Stimulated activated CD8-positive, alpha-beta memory T cell treated with anti-CD3 and anti-CD28 coated beads, Interleukin-4, amount 100 ng/mL, for 24 hours (primary cell): ENCODE measurements at places on chromosomes 16 and 17.

- DNase-seq, result no peak
These were observed 10.0 kb upstream of the ABCA3 start for GRCh38 chr16:2350500-2350899.

DNA sequence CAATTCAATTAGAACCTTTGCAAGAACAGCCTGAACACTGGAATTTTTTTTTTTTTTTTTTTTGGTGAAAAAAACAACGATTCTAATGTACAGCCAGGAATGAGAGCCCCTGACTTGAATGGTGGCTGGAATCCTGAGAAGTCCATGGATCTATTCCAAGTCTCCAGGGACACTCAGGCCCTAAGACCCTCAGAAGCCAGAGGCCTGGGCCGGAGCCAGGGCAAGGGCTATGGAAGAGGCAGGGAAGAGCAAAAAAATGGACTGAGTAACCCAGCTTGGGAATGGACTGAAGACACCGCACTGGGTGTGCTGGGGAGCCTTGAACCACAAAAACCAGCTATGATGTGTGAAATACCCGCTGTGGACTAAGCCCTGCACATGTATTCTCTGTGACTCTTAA is 60.3 kb upstream of the LHX1 start:
- no peak for DNase-seq

DNA sequence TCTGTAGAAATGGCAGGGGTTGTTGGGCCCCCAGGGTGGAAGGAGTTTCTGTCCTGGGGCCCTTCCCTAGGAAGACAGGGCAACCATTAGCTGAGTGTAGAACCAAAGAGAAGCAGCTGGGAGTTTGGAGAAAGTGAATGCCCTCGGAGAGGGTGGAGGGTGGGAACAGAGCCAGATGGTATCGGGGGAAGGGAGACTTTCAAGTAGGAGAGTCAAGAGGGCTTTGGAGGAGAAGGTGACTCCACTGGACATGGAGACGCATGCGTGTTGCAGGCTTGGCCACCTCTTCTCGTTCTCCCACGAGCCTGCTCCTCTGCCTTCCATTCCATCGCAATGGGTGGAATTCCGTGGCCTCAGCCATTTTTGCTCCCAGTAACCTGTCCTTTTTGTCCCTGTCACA is 19.4 kb downstream of the SLC47A1 start:
- DNase-seq, result no peak

DNA sequence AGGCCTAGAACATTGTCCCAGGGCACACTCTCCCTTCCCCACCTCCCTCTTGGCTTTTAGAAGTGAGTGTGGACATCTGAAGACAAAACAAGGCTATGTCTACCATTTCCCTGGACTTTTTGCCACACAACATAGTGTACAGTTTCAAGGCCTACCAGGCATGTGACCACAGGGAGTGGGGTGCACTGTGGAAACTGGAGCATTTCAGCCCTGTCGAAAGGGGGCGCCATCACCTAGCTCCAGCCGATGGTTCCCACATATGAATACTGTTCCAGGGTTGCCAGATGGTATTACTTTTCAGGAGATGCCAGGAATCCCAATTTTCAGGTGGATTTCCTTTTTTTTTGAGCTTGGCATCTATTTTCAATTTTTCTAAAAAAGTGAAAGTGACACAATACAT is 140.7 kb downstream of the KATNIP start:
- peak; percentile 1 for DNase-seq

GRCh38 chr17:9383826-9384225 is 191.8 kb downstream of the STX8 start:
- no peak for DNase-seq

GRCh38 chr17:12790249-12791106 is 1.2 kb downstream of the ARHGAP44 start:
- no peak for DNase-seq

- no peak for DNase-seq
These were observed 4.7 kb downstream of the PAFAH1B1 start for GRCh38 chr17:2598166-2598565.

- DNase-seq, result no peak
These were observed 48.2 kb downstream of the IL21R start for GRCh38 chr16:27450196-27450549.

GRCh38 chr16:81779536-81780320 is 637 bp downstream of the PLCG2 start:
- DNase-seq, result no peak

DNA sequence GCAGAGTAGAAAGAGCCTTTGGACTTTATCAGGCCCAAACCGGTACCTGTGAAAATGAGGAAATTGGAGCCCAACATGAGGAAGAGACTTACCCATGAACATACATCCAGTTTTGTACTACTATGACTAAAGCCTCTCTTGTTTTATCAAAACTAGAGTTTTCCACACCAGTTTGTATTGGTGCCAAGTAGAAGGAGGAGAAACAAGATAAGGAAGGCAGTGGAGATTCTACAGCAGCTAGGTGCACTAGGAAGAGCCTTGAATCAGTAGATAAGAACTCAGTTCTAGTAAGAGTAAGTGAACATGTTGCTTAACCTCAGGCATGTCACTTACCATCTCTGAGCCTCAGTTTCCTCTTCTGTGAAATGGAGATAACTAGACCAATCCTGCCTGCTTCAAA is 13.7 kb upstream of the TMEM132E start:
- DNase-seq, result no peak
